ENCODE measurements at places on chromosomes 3 and 15. TPM values are rescaled to one million over a fixed set of nuclear protein-coding genes. Genes with fewer than 3 reads are reported as not detected.

MYO1E gene
- total RNA-seq, result 37.3 TPM

GOLGA8T gene
- total RNA-seq, result not detected

PDZRN3 gene
- total RNA-seq, result 17.0 TPM

PATL2 gene
- not detected for total RNA-seq

DNA sequence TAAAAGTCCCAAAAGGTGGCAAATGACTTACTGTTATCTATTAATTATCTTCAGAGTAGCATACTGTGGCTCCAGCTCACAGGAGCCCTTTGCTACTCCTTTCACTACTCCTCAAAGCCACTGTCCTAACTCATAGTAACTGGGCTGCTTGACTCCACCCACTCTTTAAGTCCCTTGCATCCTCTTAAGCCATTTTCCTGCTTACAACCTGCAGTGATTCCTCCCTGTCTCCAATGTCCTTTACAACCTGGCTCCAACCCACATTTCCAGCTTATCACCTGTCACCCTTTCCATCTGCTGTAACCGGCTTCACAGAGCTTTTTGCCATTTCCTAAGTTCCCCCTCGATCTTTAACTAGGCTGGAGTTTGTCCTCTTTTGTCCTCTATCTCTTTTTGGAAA lies 388.1 kb downstream of the FGF12 start:
- DNase-seq, result no peak

DNA sequence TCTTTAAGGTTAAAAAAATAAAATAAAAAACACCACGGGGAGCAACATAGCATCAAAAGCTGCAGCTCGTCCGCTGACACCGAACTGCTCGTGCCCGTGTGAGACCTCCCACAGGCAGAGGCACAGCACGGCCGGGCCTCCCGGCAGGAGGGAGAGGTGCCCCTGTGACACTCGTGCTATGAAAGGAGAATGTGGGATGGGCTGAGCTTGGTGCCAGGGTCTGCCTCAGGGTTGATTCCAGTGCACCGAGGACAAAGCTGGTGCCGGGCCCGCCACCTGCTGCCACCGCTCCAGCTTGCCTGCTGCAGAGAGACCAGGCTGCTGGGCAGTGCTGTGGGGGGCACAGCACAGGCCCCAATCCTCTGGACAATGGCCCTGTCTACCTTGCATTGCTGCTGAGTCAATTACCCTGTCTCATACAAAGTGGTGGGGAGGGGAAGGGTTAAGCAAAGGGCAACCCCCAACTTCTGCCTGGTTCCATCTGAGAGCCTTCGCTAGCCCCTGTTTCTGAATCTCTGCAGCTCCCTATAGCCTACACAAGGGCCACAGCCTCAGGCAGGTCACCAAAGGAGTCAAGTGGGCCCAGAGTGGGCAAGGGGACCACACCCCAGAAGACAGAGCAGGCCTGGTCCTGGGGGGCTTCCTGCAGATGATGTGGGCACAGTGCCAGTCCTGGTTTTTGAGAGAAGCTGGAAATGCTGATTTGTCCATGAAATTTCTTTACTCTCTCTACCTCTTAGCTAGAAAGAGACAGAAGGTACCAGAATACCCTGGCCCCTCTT lies 74.0 kb upstream of the SNRPA1 start:
- DNase-seq, result no peak

GRCh38 chr15:39298271-39298962 lies 282.5 kb upstream of the THBS1 start:
- DNase-seq, result no peak

- DNase-seq, result peak; percentile 35
Measured at GRCh38 chr15:29322415-29322814, 52.8 kb upstream of the NSMCE3 start.

GRCh38 chr3:69838696-69839515 lies 99.6 kb downstream of the MITF start:
- DNase-seq, result no peak
